ENCODE measurements at places on chromosomes 1 and 21. TPM values are rescaled to one million over a fixed set of nuclear protein-coding genes. Genes with fewer than 3 reads are reported as not detected.
A peak's percentile ranks its signal among the peaks of the same experiment; 100 is the strongest.

- no peaks in the 10 kb centered on the region for H3K4me1 ChIP-seq
- no peak for DNase-seq
- no peak overlapping the region for H3K4me3 ChIP-seq
- no peak overlapping the region for H3K27ac ChIP-seq
Observed at GRCh38 chr1:46379996-46380395, 14.1 kb upstream of the FAAH start.

GRCh38 chr1:54275349-54275748 lies 75.4 kb downstream of the MRPL37 start:
- no peaks in the 10 kb centered on the region for H3K27me3 ChIP-seq
- no peak overlapping the region for H3K4me3 ChIP-seq
- no peak for DNase-seq

PGLYRP4 gene
- not detected for total RNA-seq

- H3K27me3 ChIP-seq = no peaks in the 10 kb centered on the region
- H3K27ac ChIP-seq = peak overlapping the region; percentile 36
- H3K4me1 ChIP-seq = peaks cover 39% of the 10 kb centered on the region
- peaks cover 17% of the 10 kb centered on the region for H3K36me3 ChIP-seq
- DNase-seq = no peak
Observed at GRCh38 chr1:2556678-2557481, 709 bp downstream of the TNFRSF14 start.

DNA sequence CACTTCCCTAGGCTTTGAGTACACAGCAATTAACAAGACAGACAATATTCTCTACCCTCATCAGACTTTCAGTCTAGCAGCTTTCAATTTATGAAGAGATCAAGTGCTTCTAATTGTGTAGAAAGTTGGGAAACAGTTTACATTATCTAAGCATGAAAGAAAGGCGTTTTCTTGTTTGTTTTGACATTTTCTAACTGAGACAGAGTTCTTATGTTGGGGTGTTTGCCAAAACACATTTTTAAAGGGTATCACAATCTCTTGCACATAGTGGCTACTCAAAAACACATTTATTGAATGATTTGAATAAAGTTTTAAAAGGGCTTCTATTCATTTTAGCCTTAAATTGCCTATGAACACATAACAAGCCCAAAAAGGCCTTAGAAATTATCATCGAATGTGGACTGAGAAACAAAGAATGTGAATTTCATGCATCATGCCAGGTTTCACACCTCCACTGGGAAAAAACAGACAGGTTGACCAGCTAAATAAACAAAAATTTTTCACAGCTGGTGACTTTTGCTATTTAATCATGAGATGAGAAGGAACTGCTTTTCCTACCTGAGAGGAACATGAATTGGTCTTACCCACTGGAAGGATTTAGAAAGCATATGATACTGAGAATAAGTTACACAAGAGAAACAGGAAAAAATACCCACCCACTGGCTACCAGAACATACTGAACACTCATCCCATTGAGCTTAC lies 394.5 kb upstream of the PKN2 start:
- no peaks in the 10 kb centered on the region for H3K27me3 ChIP-seq
- H3K36me3 ChIP-seq = no peaks in the 10 kb centered on the region
- H3K4me3 ChIP-seq = no peak overlapping the region
- H3K27ac ChIP-seq = no peak overlapping the region
- DNase-seq = no peak

DNA sequence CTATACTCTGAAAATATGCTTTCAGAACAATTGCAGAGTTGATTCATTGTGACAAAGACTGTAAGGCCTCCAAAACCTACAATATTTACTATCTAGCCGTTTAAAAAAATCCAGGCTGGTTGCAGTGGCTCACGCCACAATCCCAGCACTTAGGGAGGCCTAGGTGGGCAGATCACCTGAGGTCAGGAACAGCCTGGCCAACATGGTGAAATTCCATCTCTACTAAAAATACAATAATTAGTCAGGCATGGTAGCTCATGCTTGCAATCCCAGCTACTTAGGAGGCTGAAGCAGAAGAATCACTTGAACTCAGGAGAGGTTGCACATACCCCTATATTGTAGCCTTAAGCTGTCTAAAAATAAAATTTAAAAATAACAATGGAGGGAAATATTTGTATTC lies 5.3 kb upstream of the TFF2 start:
- H3K4me3 ChIP-seq = no peak overlapping the region
- H3K27me3 ChIP-seq = no peaks in the 10 kb centered on the region
- H3K4me1 ChIP-seq = peaks cover 3% of the 10 kb centered on the region
- no peak for DNase-seq
- no peak overlapping the region for H3K27ac ChIP-seq
- no peaks in the 10 kb centered on the region for H3K36me3 ChIP-seq

- no peak overlapping the region for H3K27ac ChIP-seq
- H3K27me3 ChIP-seq = no peaks in the 10 kb centered on the region
- no peak for DNase-seq
- H3K4me3 ChIP-seq = no peak overlapping the region
Observed at GRCh38 chr1:107243461-107243860, 102.6 kb downstream of the NTNG1 start.

DNA sequence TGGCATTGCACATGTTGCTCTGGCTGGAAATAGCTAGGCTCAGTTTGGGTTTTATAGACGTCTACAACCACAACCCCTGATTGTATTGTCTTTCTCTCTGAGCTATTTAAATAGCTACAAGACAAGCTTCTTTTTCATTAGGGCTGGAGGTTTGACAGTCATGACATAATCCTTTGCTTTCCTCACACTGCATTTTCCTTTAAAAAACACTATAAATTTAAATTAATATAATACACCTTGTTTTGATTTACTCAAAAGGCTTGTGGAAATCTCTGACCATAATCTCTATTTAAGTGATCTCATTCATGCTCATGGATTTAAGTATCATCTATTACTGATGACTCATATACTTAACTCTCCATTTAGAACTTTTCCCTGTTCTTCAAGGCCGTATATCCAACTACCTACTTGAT lies 50.4 kb upstream of the PTGFR start:
- H3K4me1 ChIP-seq = no peaks in the 10 kb centered on the region
- no peak for DNase-seq
- no peak overlapping the region for H3K4me3 ChIP-seq

DNA sequence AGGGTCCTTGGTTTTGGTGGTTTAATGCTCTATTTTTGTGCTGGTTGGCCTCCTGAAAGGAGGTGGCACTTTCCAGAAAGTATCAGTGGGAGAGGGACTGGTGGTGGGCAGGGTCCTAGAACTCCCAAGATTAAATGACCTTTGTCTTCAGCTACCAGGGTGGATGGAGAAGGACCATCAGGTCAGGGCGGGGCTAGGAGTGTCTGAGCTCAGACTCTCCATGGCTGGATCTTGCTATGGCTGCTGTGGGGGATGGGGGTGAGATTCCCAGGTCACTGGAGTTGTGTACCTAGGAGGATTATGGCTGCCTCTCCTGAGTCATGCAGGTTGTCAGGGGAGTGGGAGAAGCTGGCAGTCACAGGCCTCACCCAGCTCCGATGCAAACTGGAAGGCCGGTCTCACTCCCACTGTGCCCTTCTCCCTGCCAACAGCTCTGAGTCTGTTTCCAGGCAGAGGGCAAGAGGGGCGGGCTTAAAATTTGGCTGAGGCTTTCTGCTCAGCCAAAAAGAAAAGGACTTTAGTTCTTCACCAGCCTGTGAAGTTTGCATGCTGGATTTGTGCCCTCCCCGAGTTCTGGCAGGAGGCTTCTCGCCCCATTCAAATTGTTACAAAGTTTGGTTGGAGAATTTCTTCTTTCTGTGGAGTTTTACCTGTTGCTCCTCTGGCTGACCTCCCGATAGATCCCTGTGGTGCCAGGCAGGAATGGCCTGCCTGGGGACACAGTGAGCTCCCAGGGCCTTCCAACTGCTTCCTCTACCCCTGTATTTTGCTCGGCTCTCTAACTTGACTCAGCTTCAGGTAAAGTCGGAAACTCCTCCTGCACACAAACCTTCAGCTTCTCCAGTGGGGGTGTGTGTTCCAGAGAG lies 13.1 kb upstream of the KYAT3 start:
- DNase-seq = no peak
- H3K36me3 ChIP-seq = no peaks in the 10 kb centered on the region
- no peak overlapping the region for H3K4me3 ChIP-seq
- H3K27me3 ChIP-seq = no peaks in the 10 kb centered on the region
- H3K27ac ChIP-seq = peak overlapping the region; percentile 31

- no peak for DNase-seq
- no peaks in the 10 kb centered on the region for H3K27me3 ChIP-seq
- no peak overlapping the region for H3K4me3 ChIP-seq
- H3K4me1 ChIP-seq = no peaks in the 10 kb centered on the region
- H3K36me3 ChIP-seq = no peaks in the 10 kb centered on the region
Observed at GRCh38 chr1:198927129-198927528, 288.3 kb downstream of the PTPRC start.

- H3K4me3 ChIP-seq = no peak overlapping the region
- H3K27me3 ChIP-seq = no peaks in the 10 kb centered on the region
- DNase-seq = no peak
- H3K27ac ChIP-seq = peak overlapping the region; percentile 81
- peaks cover 19% of the 10 kb centered on the region for H3K36me3 ChIP-seq
- H3K4me1 ChIP-seq = peaks cover 86% of the 10 kb centered on the region
Observed at GRCh38 chr1:154745750-154746425, 124.2 kb downstream of the KCNN3 start.

- no peak for DNase-seq
- no peak overlapping the region for H3K4me3 ChIP-seq
- H3K27me3 ChIP-seq = no peaks in the 10 kb centered on the region
- no peak overlapping the region for H3K27ac ChIP-seq
Observed at GRCh38 chr1:88680911-88681622, 3.0 kb upstream of the PKN2 start.

OXCT2 gene
- total RNA-seq = 3.0 TPM

DNA sequence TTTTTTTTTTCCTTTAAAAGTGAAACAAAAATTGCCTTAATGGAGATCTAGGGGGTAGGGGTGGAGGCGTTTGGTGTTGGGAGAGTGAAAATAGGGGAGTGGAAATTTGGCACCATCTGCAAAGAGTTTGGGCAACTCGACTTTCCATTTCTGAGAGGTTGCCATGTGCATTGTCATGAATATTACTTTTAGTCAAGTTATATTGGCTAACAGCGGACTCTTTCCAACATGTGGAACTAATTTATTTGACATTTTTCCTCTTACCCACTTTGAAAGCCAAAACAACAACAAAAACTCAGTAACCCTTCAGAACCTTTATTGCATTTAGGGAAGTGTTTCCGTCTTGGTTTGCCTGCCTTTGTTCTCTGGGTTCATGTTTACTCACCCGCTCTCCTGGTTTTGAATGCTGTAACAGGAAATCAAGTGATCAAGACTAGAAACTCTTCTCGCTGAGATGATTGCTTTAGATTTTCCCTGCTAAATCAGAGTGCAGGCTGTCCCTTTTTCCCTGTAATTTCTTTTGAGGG lies 70.4 kb downstream of the CACHD1 start:
- H3K27me3 ChIP-seq = no peaks in the 10 kb centered on the region
- peaks cover 10% of the 10 kb centered on the region for H3K4me1 ChIP-seq
- H3K36me3 ChIP-seq = no peaks in the 10 kb centered on the region
- DNase-seq = peak; percentile 38
- H3K27ac ChIP-seq = peak overlapping the region; percentile 79

IPO9 gene
- total RNA-seq = 39.3 TPM

- no peak for DNase-seq
- no peaks in the 10 kb centered on the region for H3K4me1 ChIP-seq
- H3K4me3 ChIP-seq = no peak overlapping the region
- H3K27me3 ChIP-seq = no peaks in the 10 kb centered on the region
- H3K36me3 ChIP-seq = no peaks in the 10 kb centered on the region
- H3K27ac ChIP-seq = no peak overlapping the region
Observed at GRCh38 chr1:218600968-218601367, 255.8 kb downstream of the TGFB2 start.

- no peaks in the 10 kb centered on the region for H3K36me3 ChIP-seq
- no peak overlapping the region for H3K4me3 ChIP-seq
- H3K27me3 ChIP-seq = no peaks in the 10 kb centered on the region
- peaks cover 22% of the 10 kb centered on the region for H3K4me1 ChIP-seq
Observed at GRCh38 chr1:94043738-94044289, 77.1 kb downstream of the ABCA4 start.

- DNase-seq = no peak
- no peaks in the 10 kb centered on the region for H3K27me3 ChIP-seq
- H3K4me1 ChIP-seq = no peaks in the 10 kb centered on the region
- H3K4me3 ChIP-seq = no peak overlapping the region
Observed at GRCh38 chr1:68473060-68473459, 23.3 kb upstream of the RPE65 start.

DNA sequence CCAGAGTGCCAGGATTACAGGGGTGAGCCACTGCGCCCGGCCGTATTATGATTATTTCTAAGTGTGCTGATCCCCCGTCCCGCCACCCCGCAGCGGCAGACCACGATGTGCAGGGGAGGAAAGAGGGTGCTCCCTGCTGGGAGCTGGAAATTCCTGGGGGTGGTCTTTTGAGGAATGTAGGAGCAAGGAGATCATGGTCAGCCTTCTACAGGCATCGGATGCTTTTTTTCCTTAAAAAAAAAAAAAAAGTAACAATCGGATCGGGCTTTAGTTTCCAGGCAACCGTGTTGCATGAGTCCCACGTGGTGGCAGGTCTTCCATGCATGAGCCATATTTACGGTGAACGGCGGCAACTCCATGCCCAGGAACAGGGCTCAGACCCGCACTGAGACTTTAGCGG lies 74.2 kb upstream of the COX20 start:
- peak; percentile 33 for DNase-seq
- no peaks in the 10 kb centered on the region for H3K36me3 ChIP-seq
- no peaks in the 10 kb centered on the region for H3K4me1 ChIP-seq
- no peak overlapping the region for H3K4me3 ChIP-seq
- H3K27me3 ChIP-seq = no peaks in the 10 kb centered on the region

GRCh38 chr1:22494144-22494543 lies 42.5 kb downstream of the ZBTB40 start:
- no peak overlapping the region for H3K4me3 ChIP-seq

DNA sequence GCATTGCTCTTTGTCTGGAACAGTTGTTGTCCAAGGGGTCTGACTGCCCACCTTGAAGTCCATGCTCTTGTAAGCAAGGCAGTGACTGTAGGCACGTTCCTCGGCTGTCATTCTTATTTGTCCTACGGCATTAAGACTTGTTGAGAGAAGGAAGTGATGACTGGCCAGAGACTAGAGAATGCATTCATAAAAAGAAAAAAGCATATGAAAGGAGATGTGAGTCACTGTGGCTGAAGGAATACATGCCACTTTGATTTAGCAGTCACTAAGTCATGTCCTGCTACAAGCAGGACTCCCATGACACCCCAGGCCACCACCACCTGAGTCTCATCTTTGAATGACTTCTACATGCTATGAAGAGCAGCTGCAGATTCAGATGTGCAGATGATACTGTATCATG lies 50.5 kb downstream of the CNN3 start:
- DNase-seq = no peak
- peaks cover 23% of the 10 kb centered on the region for H3K4me1 ChIP-seq
- no peak overlapping the region for H3K4me3 ChIP-seq
- no peaks in the 10 kb centered on the region for H3K27me3 ChIP-seq
- H3K36me3 ChIP-seq = no peaks in the 10 kb centered on the region

UBQLN4 gene
- 27.1 TPM for total RNA-seq
